ENCODE measurements at places on chromosomes 3 and 15.
A peak's percentile ranks its signal among the peaks of the same experiment; 100 is the strongest.

- no peak for DNase-seq
These were observed 75.0 kb upstream of the MBNL1 start for GRCh38 chr3:152193673-152194267.

- peak; percentile 87 for DNase-seq
These were observed 4.7 kb upstream of the GOLGA8B start for GRCh38 chr15:34588046-34588674.

DNA sequence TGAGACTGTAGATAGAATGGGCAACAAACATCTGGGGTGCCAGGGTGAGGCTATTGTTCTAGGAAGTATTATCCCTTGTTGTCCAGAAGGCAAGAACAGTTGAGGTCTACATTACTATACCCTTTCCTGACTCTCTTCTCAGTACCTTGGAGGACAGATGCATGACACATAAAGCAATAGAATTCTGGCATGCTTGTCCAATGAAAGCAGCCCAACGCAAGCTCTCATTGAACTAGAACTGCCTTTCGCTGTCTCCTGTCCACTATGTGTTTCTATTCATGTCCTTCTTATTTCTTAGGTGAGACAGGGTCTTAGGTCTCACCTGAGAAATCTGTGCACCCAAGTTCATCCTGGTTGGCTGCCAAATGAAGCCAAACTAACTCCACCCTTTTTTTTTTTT is 68.6 kb downstream of the TGFBR2 start:
- DNase-seq = no peak

GRCh38 chr3:154971771-154972326 is 108.3 kb upstream of the MME start:
- peak; percentile 89 for DNase-seq

DNA sequence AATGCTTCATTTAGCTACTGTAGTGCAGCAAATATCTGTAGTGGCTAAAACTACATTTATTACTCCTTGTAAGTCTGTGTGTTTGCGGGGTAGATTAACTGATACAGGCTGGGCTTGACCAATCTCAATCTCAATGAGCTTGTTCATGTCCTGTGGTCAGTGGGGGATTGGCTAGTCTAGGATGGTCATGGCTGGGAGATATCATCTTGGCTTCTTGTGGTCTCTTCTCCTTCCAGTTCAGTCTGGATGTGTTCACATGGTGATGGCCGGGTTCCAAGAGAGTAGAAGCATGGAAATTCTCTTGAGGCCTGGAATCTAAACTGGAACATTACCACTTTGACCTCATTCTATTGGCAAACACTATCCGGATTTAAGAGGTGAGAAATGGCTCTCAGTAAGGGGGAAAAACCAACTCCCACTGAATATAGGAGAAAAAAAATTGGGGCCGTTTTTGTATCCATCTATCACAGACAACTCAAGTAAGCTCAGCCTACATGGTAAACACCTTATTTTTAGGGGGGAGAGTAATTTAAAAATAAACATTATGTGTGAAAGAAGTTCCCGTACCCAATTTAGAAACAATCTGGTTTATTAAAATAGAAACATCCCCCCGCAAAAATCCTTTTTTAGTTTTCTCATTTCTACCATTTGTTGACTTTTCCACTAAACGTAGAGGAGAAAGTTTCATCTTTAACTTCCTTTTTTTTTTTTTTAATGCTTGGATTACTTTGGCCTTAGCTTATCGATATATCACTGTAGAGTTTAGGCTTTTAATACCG is 284.9 kb upstream of the TBC1D5 start:
- DNase-seq = peak; percentile 58
